ENCODE measurements at places on chromosomes 13 and 19.
A peak's percentile ranks its signal among the peaks of the same experiment; 100 is the strongest.

- no peak for DNase-seq
Observed at GRCh38 chr19:47020132-47020805, 632 bp downstream of the NPAS1 start.

DNA sequence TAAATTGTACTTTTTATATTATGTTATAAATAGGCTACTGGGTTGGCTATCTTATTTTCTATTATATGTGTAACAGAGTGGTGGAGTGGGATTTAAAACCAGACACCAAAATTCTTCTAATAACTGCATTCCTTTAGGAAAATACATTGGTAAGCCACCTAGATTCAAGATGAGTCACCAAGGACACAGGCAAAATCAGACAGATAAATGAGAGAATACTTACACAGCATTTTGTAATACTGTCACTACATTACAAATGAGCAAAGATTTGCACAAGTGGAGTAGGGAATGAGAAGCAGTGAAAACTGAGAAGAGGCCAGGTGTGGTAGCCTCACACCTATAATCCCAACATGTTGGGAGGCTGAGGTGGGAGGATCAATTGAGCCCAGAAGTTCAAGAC lies 6.2 kb upstream of the SPART start:
- DNase-seq: peak; percentile 21

DNA sequence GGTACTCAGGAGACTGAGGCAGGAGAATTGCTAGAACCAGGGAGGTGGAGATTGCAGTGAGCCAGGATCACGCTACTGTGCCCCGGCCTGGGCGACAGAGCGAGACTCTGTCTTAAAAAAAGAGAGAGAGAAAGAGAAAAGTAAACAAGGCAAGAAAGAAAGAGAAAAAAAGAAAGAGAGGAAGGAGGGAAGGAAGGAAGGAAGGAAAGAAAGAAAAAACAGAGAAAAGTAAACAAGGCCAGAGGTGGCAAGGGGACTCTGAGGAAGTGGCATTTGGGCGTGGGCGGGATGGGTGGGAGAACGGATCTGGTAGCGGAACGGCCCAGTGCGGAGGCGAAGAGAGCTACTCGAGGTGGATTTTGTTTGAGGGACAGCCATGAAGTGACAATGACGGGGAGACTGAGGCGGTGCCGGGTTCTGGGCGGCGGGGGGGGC lies 7.5 kb upstream of the ARRDC2 start:
- no peak for DNase-seq

DNA sequence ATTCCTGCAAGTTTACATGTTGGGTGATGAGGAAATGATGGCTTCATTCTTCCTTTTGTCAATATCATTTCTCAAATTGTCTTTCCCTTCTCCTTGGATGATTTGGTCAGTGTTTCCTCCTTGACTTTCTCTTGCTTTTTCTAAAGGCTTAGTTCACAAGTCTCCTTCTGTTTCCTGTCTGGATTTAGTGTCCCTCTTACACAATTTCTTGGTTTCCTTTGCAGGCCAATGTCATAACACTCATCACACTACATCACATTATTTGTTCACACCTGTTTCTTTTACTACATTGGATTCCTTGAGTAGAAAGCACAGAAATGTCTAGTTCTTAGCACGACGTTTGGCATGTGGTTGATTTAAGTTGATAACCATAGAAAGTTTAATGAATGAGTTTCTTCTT lies 490.7 kb downstream of the TDRD3 start:
- peak; percentile 45 for DNase-seq

GRCh38 chr13:95641291-95642027 lies 3.0 kb downstream of the DZIP1 start:
- no peak for DNase-seq

All from bronchial epithelial cell (primary cell).